Activated naive CD8-positive, alpha-beta T cell treated with anti-CD3 and anti-CD28 coated beads, Interleukin-2, amount 10 ng/mL, durations not matched to agents 7 days and 5 days (primary cell): ENCODE measurements at places on chromosomes 7 and 10.

GRCh38 chr10:96395931-96396877, 37.4 kb upstream of the OPALIN start:
- peak; percentile 61 for DNase-seq

GRCh38 chr10:43198682-43199005, 60.4 kb downstream of the CSGALNACT2 start:
- DNase-seq = peak; percentile 25

- DNase-seq = no peak
These were observed 138.5 kb downstream of the SEMA3A start for GRCh38 chr7:84055904-84056605.

DNA sequence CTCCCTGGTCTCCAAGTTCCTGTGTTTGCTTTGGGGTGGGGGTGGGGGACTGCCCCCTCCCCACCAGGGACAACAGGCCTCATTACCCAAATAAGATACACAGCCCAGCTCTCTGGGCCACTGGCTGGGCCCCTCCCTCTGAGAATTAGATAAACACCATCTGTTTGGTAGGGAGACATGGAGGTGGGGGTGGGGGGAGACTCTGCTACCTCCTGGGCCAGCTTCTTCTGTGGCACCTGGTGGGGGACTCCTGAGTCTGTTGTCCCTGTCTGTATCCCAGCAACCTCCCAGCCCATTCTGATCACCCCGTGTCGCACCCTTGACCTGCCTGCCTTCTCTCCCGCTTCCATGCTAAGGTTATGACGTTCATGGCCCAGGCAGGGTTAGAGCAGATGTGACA, 5.8 kb downstream of the MLXIPL start:
- DNase-seq = no peak

DNA sequence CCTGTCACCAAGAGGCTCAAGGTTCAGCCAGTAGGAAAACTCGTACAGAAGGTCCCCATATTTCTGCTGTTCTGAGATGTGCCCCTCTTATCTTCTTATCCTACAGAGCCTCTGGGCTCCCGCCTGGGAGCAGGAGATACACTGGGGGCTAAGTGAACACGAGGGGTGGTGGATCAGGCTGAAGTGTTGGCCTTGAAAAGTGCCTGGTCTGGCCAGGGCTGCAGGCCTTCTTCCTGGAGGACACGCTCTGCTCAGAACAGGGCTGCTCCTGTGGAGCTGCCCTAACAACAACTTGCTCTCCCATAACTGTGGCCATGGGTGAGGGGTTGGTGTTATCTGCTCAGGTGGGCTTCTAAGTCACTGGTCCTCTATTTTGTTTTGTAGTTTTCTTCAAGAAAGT, 33.7 kb downstream of the C10orf120 start:
- DNase-seq = no peak

DNA sequence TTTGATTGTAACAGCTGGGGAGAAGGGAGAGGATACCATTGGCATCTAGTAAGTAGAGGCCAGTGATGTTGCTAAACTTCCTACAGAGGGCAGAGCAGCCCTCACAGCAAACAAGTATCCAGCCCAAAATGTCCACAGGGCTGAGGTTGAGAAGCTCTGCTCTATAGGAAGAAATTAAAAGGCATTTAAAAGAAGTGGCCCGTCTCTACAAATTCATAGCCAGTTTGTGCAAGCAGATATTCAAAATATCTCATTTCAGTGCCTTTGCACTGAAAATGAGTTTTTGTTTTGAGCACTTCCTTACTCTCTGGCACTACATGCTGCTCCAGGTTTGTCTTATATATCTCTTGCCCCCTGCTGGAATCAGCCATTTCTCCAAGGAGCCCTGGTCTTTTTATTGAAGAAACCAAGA, 330.0 kb downstream of the BBS9 start:
- no peak for DNase-seq

DNA sequence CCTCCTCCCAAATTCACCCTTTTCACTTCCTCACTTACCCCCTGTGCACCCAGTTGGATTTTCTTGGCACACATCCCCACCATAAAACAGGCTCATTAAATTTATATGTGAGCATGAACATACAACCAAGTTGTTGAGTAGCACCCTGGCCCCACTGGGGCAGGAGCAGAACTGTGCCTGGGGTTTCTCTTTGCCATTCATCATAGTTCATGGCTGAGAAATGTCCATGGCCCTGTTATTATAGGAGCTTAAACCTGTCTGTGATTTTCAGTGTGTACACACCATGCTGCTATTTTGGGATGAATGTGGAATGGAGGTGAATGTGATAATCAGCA, 618.8 kb downstream of the LRMDA start:
- DNase-seq = no peak

DNA sequence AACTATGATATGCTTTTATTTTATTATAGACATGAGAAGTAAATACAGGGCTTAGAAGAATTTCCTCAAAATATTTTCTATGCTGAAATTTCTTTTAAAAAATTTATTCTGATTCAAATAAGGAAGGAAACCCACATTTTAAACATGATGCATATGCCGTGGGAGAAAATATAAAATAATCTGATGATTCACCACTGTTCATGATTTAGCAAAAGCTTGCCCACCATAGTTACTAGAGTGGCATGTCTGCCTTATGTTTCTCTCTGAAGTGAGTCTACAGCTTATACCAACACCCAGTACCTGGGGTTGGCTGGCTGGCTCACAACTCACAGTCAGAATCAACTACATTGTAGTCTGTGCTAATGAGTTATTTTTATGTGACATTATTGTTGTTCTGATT, 102.0 kb downstream of the GNAI1 start:
- DNase-seq = no peak

GRCh38 chr10:113788604-113789083, 37.2 kb downstream of the PLEKHS1 start:
- no peak for DNase-seq

- DNase-seq = no peak
These were observed 11.7 kb downstream of the LRRC20 start for GRCh38 chr10:70370766-70371165.

DNA sequence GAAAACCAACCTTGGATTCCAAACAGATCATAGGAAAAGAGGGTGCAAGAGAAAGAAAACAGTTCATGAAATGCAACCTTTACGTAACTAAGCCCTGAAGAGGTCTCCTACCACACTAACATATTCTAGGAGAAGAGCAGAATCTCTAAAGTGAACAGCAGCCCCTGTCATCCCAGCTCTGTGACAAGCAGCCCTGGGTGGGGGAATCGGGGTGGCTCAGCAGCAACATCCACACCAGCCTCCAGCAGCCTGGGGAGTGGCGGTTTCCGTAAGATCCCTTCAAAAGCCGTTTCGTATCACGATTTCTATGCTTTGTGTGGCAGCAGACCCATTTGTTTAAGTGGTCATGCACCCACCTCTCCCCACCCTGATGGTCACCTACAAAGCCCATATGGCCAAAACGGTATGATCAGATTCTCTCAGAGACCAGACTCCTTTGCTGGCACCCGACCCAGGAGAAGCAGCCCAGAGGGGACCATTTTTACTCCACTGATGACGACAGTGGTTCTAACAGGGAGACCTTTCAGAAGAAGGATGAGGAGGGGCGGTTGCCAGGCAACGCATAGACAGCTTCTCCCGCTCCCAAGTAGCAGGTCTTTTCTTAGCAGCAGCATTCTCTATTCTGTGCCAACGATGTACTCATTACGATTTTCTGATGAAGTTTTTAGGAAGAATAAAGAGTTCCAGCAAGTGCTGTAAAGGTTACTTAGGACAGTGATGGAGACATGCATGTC, 300.6 kb downstream of the DNAJB6 start:
- DNase-seq = peak; percentile 2

DNA sequence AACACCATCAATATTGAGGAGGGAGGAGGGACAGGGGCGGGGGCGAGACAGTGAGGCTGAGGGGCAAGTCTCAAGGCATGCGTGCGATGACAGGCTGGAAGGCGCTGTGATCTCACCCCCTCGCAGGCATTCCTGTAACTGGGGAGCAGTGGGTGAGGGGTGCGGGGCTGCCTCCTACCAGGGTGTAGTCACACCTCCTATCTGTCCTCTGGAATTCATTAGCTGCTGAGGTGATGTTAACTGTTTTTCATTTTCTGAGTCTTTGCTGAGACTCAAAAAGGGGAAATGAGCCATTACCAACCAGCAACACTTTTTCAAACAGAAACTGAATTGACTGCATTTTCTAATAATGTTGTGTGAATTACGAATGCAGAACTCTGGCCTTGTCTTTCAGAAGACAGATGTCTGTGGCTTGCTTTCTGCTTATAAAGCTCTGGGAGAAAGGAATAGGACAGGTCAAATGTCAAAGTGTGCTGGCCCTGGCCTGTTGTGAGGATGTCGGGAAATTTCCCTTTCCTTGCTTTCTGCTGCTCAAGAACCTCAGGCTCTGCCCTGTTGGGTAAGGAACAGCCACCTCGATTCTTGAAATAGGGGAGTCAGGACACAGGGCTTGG, 23.7 kb upstream of the CDH23 start:
- DNase-seq = no peak

DNA sequence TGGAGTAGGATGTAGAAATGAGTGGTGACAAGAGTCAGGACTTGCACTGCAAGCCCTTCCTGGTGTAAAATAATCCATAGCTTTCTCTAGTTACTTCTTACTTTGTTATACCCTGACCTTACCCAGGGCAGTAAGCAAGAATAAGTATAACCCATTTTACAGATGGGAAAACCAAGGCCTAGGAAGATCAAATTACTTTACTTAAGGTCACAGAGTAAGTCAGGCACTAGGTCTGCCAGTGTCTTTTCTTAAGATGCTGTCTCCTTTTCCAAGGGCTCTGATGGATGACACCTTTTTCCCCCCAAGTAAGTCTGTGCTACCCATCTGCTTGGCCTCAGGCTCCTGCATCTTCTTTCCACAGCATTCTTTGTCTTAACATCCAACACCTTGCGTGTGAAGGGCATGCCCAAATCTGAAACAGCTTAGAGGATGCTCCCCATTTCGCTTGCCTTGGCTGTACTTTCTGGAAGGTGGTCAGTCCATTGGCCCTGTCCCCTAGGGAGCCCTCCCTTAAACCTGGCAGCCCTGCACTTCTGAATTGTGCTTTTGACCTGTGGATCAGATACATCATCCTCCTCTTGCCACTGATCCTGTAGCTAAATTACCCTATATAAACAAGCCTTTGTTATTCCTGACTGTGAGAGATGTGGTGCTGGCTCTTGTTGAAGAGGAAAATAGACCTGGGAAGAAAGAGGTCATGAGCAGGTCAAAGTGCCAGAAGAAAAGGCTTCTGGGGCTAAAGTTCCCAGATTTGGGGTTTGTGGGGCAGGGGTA, 168.6 kb downstream of the LRMDA start:
- no peak for DNase-seq

- no peak for DNase-seq
These were observed 55.8 kb downstream of the LRMDA start for GRCh38 chr10:75487087-75487754.

GRCh38 chr10:132309879-132310591, 2.3 kb upstream of the STK32C start:
- peak; percentile 28 for DNase-seq

DNA sequence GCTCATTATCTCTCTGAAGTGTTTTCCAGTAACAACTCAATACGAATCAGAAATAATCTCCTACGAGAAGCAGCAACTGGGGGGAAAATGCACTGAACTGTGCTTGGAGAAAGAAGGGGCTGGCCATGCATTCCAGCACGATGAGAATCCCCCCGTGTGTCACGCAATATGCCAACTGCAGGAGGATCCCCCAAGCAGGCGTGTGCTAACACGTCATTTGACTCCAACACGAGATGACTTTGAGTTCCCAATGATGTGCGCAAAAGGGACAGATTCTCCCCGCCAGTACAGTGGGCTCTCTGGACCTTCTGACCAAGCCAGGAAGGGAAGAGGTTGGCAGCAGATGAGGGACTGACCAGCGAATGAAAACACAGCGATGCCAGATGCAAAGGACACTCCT, 105.5 kb downstream of the KCNMA1 start:
- no peak for DNase-seq

DNA sequence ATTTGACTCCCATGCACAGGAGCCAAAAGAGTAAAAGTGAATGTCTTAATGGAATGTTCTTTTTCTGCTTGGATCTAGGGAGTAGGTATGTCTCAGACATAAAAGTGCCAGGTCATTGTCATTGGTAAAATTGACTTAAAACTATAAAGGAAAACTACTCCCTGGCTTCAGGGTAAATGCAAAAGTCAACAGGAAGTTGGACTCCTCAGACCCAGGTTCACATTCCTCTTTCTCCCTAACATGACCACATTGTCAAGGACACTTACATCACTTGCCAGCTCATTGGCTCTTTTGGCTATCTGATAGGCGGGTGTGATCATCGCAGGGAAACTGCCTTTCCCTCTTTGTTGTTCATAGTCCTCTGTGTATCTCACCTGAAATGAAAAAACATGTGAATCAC, 13.7 kb downstream of the NRAP start:
- no peak for DNase-seq

GRCh38 chr10:78770167-78771090, 298.3 kb upstream of the ZMIZ1 start:
- DNase-seq = no peak

- no peak for DNase-seq
These were observed 52.6 kb upstream of the GDF10 start for GRCh38 chr10:47247148-47248059.

DNA sequence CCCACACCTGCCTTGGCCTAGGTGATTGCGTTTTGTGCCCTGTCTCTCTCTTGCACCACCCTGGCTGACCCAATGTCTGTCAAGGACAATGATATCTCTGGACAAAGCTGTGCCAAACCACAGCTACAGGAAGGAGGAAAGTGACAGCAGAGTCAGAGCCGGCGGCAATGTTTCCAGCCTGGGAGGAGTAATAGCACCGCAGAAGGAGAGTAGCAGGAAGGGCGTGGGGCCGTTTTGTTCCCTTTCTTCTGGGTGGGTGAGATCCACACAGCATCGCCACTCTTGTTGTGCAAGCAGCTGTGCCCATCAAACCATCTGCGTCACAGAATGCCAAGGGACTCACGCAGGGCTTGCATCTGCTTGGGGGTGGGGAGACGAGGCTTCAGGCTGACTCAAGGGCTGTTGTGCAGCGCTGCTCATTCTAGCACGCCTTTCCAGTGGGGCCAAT, 341.6 kb upstream of the AUTS2 start:
- no peak for DNase-seq

GRCh38 chr10:117112220-117112619, 25.9 kb downstream of the VAX1 start:
- no peak for DNase-seq

GRCh38 chr7:149199234-149199995, 4.1 kb downstream of the ZNF282 start:
- no peak for DNase-seq

DNA sequence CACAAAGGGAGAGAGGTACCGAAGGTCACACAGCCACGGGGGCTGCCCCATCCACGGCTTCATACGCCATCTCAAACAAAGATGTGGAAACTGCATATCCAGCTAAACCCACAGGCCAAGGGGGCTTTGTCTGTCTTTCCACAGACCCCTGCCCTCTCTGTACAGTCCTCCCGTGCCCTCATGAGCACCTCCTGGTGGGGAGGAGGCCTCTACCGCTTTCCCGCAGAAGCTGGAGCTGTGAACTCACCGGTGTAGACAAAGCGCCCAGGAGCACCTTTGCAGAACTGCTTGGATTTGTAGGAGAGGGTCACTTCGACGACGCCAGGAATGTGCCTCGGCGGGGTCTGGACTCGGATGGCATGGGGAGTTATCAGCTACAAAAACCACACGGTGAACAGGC, 97.2 kb downstream of the EBF3 start:
- DNase-seq = no peak

- DNase-seq = no peak
These were observed 164.8 kb downstream of the NRF1 start for GRCh38 chr7:129776362-129776722.

- no peak for DNase-seq
These were observed 69.8 kb downstream of the HDAC9 start for GRCh38 chr7:18565337-18565736.
